Omental fat pad (tissue), 4 donors: ENCODE measurements at places on chromosomes 2 and 18. TPM values are rescaled to one million over a fixed set of nuclear protein-coding genes. Genes with fewer than 3 reads are reported as not detected.

DNA sequence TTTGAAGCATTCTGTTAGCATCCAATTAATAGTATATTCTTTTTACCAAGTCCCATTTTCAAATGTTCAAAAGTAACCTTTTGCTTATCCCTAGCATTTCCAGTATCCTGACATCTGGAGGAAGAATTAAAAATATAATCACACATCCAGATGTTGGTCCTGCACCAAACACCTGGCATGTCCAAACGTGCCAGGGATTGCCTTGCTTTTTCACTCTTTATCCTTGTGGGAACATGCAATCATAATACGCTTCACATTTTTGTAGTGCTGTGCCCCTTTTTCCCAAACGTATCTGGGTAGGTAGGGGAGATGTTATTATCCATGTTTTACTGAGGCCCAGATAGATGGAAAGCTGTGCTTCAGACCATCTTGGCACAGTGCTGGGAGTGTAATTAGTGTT is 133.0 kb downstream of the TPGS2 start:
- DNase-seq, result no peak

DNA sequence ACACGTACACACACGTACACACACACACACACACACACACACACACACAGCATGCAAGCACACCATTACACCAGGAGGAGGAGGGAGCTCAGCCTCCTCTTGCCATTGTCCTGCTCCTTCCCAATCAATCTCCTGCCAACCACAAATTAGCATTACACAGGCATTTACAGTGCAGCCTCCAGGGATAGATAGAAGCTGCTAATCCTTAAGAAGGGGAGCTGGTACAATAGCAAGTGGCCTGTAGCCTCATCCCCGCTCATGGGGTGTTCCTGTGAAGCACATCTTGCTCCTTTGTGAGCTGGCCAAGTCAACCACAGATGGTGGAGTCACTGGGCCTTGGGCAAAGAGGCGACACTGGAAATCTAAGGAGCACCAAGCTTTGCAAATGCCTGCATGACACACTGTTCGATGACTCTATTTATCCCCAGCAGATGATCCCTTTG is 110.3 kb upstream of the PKDCC start:
- no peak for DNase-seq

- no peak for DNase-seq
Measured at GRCh38 chr2:223044092-223044836, 7.7 kb upstream of the KCNE4 start.

- DNase-seq, result no peak
Measured at GRCh38 chr2:149167001-149167780, 128.7 kb downstream of the LYPD6B start.

DNA sequence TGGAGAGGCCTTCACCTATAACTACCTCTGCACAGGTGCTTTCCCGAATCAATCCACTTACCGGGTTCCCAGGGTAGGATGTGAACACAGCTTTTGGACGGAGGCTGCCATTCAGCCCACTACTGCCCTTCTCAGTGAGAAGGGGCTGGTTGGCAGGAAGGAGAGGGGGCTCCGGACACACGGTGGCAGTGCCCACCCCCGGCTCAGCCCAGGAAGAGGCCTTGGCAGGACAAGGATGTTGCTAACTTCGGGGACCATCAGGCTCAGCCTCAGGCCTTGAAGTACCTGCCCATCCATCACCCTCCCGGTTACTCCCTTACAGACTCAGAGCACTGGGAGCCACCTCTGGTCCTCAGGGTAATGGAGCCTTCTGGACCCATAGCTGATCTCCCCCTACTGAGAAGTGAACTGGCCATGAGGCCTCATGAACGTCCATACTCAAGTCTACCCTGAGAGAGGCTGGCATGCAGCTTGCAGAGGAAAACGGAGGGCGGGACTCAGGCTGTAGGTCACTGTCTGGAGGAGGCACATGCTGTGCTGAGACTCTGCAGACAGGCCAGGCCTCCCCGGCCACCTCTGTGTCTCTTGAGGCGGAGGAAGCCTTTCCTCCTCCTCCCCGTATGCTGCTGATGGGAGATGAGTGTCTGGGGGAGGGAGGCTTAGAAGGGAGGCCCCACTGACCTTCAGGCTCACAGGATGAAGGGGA is 191.0 kb downstream of the TWIST2 start:
- no peak for DNase-seq

DNA sequence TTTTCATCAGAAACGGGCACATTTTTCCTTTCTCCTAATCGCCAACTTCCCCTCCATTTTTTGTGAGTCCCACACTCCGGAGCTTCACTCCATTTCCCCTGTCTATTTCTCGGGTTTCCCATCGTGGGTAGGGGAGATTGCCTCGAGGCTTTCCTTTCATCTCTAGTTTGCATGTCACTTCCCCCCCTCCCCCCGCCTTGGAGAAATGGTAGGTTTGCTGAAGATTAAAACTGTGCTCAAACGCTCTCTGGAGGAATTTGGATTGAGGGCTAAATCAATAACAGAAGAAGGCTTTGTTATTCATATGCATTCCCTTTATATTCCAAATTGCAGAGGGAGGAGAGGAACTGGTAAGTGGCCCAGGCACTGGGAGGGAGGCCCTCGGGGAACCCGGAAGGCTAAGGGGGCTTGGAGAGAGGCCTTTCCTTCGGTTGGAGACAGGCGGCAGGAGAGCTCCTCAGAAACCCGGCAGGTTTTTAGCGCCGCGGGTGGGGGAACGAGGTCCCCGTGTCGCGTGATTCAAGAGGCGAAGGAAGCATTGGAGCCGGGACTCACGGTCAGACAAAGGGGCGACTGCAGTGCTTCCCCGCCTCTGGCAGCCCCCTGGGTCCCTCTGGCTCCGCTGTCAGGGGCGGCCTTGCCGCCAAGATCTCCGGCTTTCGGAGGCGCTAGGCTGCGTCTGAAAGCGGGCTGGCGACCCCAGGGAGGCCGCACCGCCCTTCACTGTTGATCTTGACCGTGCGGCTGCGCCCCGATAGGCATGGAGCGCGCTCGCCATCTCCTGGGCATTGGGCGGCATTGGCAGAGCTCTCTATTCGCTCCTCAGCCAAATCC is 2.4 kb upstream of the HOXD12 start:
- DNase-seq, result no peak

RNF152 gene
- total RNA-seq, result 4.2 TPM

NOL4 gene
- total RNA-seq, result not detected

STPG4 gene
- 0.63 TPM for total RNA-seq

OR6B2 gene
- not detected for total RNA-seq
